ENCODE measurements at places on chromosomes 2 and 18.

- DNase-seq: no peak
Observed at GRCh38 chr2:190698895-190699294, 50.0 kb downstream of the NAB1 start.

GRCh38 chr2:17648581-17648980 is 105.0 kb downstream of the SMC6 start:
- DNase-seq: no peak

DNA sequence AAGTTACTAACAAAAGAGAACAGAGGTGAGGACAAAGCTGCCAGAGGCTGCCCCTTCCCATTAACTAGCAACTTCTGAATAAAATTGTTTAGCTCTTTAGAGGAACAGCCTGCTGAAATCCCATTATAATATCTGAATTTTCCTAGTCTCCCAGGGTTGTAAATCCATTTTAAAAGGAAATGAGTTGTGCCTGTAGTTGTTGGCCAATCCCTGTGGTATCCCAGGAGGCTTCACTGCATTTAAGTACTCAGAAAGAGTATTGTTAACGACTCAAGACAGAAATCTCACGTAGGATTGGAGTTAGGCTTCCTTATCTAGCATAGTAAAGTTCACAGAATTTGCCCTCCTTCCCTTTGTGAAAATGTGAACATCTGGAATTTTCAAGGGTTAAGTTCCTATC is 8.9 kb downstream of the LAPTM4A start:
- DNase-seq: no peak

- no peak for DNase-seq
Observed at GRCh38 chr2:152452256-152452973, 117.4 kb downstream of the FMNL2 start.

DNA sequence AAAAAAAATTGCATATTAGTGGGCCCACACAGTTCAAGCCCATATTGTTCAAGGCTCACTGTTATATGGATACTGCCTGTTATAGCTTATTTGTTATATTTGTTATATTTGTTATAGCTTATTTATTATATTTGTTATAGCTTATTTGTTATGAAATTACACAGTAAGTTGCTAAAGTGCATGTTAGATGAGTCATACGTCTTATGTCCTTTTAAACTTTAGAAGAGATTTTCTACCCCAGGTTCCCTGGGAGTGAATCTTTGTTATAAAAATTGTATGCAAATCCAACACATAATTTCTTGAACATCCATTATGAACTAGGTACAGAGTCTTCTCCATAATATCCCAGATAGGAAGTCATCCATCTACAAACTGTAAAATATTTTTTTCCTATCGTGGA is 22.1 kb downstream of the HTR2B start:
- DNase-seq: no peak

- DNase-seq: no peak
Observed at GRCh38 chr2:80299661-80300060, 4.9 kb downstream of the LRRTM1 start.
